Common myeloid progenitor, CD34-positive (primary cell): ENCODE measurements at places on chromosomes 1 and 21.

DNA sequence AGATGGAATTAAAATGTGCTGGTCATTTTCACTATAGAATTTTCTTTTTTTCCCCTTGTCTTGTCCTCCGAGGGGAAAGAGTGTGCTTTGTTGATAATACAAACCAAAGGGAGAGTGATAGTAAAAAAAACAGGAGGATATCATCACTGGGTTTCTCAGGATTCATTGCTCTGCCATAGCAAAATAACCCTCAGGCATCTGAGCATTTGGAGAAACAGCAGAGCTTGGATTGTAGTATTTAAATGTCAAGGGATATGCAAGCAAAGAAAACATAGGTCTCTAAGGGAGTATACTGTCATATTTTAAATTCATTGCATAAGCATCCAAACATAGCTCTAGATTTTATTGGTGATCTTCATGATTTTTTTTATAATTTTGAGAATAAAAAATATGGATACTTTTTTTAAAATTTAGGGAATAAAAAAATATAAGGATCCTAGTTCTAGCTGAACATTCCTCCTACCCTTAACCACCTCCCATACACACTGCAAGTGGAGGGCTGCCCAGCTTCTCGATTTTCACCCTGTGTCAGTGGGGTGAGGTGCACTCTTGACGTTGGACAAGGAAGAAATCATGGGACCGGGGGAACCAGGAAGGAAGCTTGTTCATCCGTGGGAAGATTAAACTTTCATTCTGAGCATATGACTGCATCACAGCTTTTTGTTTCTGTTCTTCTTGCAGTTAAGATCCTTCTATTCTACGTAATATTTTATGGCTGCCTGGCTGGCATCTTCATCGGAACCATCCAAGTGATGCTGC lies 4.4 kb downstream of the ATP1B1 start:
- DNase-seq, result no peak

DNA sequence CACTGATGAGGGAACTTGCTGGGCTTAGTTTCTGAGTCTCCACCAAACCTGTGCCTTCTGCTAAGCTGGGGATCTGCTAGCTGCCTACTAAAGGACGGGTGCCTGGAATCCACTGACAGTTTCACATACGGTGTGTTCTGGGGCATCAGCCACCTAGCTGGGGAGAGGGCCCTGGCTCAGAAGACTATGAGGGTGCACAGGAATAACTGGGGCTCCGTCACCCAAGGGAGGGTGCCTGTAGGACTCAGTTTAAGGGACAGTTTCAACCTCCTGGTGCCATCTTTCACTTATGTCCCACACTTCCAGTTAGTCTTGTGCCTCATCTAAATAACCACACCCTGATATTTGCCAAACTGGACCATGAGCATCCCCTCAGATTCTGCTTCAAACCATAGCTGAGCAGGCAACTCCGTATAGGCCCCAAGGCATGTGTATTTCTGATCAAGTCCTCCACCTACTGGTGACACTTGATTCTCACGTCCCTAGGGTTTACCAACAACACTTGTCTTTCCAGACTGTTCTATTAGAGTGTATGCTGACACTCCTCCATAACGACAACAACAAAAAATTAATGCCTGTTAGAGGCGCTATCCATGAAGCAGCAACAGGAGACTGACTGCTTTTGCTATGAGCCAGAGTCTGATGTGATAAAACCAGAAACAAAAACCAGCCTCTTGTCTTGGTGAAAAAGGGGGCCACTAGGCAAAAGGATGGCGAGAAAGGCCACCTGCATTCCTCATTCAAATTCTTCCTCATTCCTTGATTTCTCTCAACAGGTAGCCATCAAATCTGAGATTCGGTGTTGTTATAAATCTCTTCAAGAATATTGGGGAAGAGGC lies 55.0 kb upstream of the PAXBP1 start:
- DNase-seq, result peak; percentile 75

GRCh38 chr1:152191260-152191659 lies 32.2 kb upstream of the RPTN start:
- no peak for DNase-seq

DNA sequence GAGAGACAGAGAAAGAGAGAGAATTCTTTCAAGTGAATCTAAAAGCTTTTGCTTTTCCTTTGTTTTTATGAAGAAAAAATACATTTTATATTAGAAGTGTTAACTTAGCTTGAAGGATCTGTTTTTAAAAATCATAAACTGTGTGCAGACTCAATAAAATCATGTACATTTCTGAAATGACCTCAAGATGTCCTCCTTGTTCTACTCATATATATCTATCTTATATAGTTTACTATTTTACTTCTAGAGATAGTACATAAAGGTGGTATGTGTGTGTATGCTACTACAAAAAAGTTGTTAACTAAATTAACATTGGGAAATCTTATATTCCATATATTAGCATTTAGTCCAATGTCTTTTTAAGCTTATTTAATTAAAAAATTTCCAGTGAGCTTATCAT lies 117.6 kb downstream of the PTPRC start:
- DNase-seq, result peak; percentile 19

- DNase-seq, result no peak
Measured at GRCh38 chr1:168245042-168245441, 19.2 kb downstream of the SFT2D2 start.

GRCh38 chr1:225577241-225577640 lies 75.7 kb downstream of the ENAH start:
- DNase-seq, result no peak

- DNase-seq, result no peak
Measured at GRCh38 chr1:212487286-212487685, 54.6 kb downstream of the NENF start.

GRCh38 chr1:107879346-107879745 lies 85.6 kb downstream of the VAV3 start:
- peak; percentile 33 for DNase-seq

DNA sequence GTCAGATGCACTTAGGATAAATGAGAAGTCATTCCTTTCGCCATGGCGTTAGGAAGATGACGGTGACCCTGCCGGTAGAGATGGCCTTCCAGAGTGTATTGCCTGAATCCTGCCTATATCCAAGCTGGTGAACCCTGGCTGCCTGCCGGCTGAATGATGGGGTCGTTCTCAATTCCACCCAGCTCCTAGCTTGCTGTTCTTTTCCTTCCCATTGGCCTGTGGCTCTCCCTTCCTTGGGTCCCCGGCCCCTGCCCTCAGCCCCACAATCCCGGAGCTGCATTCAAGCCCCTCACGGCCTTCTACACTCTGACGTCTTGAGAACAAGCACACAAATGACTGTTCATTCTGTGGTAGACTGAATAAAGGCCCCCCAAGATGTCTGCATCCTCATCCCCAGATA lies 28.2 kb upstream of the ZBTB21 start:
- DNase-seq, result no peak

- DNase-seq, result peak; percentile 56
Measured at GRCh38 chr1:42380586-42381279, at the start of gene RIMKLA. Gene RIMKLA (plus strand): TSS chr1:42380792. CDS start chr1:42380935, 143 bp downstream.

GRCh38 chr1:212752934-212753497 lies 38.6 kb downstream of the NSL1 start:
- peak; percentile 44 for DNase-seq

DNA sequence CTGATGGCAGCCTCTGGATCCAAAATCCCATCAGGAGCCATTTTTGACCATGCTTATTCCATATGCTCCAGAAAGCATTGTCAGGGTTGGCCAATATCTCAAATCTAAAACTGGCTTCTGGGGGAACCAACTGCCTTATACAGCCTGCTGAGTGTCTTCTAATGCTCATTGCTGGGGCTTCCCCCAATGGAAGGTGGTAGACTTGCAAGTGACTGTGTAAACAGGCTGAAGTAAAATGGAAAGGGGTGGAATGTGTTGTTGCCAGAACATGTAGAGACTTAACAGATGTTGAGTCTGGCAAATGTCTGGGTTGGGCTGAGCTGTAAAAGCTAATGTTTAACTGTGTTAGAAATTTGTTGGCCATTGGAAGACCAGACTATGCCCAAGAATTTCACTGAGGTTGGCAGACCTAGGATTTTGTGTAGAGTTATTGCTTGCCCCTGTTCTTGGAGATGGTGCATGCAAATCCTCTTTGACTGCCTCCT lies 22.7 kb upstream of the LRIF1 start:
- DNase-seq, result no peak

DNA sequence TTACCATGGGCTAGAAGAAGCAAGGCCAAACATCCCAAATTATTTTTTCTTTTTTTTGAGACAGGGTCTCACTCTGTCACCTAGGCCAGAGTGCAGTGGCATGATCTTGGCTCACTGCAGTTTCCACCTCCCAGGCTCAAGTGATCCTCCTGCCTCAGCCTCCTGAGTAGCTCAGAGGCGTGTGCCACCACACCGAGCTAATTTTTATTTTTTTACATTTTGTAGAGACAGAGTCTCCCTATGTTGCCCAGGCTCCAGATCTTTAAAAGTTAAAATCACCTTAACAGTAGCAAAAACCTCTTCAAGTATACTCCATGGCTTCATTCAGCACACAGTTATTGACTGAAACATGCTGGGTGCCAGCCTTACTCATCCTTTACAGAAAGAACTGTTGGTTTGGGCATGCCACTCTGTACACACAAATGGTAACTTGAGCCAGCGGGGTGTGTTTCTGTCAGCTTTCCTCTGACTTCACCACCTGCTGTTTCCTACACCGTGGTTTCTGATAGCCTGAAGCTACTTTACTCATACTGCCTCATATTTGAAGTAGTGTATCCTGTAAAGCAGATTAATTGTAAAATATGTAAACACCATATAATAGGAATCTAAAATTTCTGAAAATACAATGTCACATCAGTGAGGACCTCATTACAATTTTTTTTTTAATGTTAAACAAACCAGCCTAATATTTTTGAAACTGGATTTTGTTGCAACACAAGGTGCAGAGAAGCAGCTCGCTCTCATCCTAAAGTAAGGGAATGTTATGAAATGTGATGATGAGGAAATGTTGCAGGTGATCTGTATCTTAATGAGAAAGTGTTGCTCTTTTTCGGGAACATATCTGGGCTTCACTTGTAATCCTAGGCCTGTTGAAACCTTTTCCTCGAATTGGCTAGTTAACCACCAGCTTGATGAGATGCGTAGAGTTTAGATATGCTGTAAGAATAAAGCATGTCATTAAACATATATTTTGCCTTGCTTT lies 113.9 kb downstream of the ATP5PO start:
- DNase-seq, result no peak

DNA sequence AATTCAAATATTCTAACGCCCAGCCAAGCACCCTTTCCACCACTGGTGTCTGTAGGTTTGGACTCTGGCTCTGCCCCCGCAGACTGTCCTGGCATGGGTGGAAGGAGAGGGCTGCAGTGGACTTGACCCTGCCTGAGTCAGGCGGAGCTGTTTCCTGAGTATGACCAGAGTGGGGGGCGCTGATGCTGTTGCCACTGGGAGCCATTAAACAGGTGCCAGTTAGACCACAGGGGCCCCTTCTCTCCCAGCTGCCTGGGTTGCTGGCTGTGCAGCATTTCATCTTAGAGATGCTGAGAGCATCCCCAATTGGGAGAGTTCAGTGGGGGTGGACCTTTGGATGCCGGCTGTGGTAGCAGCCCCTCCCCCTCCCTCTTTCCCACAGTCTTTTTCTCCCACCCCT lies 539.5 kb downstream of the MATN1 start:
- DNase-seq, result no peak

GRCh38 chr1:218259800-218260199 lies 25.3 kb upstream of the RRP15 start:
- DNase-seq, result peak; percentile 33
